ENCODE measurements at places on chromosomes 13 and 19. TPM values are rescaled to one million over a fixed set of nuclear protein-coding genes. Genes with fewer than 3 reads are reported as not detected.

Gene C19orf25
- polyA plus RNA-seq, result 17.1 TPM

Gene PEAK3
- polyA plus RNA-seq, result not detected

Gene SMIM44
- polyA plus RNA-seq, result not detected

Gene KLK1
- polyA plus RNA-seq, result not detected

Gene DMKN
- polyA plus RNA-seq, result 40.6 TPM

Gene ZNF66
- polyA plus RNA-seq, result not detected

Gene AMH
- 12.7 TPM for polyA plus RNA-seq

Gene CRB3
- polyA plus RNA-seq, result 4.5 TPM

Gene PLEKHA4
- polyA plus RNA-seq, result 0.46 TPM

Gene C5AR1
- polyA plus RNA-seq, result 1.6 TPM

Gene ZNF497
- polyA plus RNA-seq, result 1.6 TPM

Gene RASIP1
- 0.62 TPM for polyA plus RNA-seq

Gene EPSTI1
- polyA plus RNA-seq, result 0.07 TPM

Gene TTYH1
- 0.32 TPM for polyA plus RNA-seq

Gene ZNF419
- 8.0 TPM for polyA plus RNA-seq

Gene ZNF616
- 1.2 TPM for polyA plus RNA-seq

Gene PCDH17
- not detected for polyA plus RNA-seq

Gene CASP14
- not detected for polyA plus RNA-seq

Gene CGB5
- polyA plus RNA-seq, result 0.53 TPM

Gene ENOX1
- 0.28 TPM for polyA plus RNA-seq

Gene ZNF441
- polyA plus RNA-seq, result not detected

Gene KDELR1
- polyA plus RNA-seq, result 302 TPM

Gene SYT5
- 0.43 TPM for polyA plus RNA-seq

Gene ZSCAN18
- 2.3 TPM for polyA plus RNA-seq

Gene ERICH6B
- polyA plus RNA-seq, result not detected

Gene NEK3
- 9.3 TPM for polyA plus RNA-seq

Gene KLC3
- polyA plus RNA-seq, result 0.52 TPM

Gene LONP1
- 66.4 TPM for polyA plus RNA-seq

Gene KISS1R
- 0.38 TPM for polyA plus RNA-seq

Gene EGLN2
- polyA plus RNA-seq, result 81.4 TPM

Gene OR7C1
- polyA plus RNA-seq, result not detected

Gene EIF3K
- 937 TPM for polyA plus RNA-seq

Gene ZNF610
- 0.08 TPM for polyA plus RNA-seq

Gene CRTC1
- 4.0 TPM for polyA plus RNA-seq

Gene LHFPL6
- polyA plus RNA-seq, result 5.4 TPM

Gene ZNF665
- polyA plus RNA-seq, result not detected

Gene ZNF468
- polyA plus RNA-seq, result 0.73 TPM

Gene C13orf42
- not detected for polyA plus RNA-seq

Gene KIR2DL3
- polyA plus RNA-seq, result not detected

Gene ANKLE1
- polyA plus RNA-seq, result 1.2 TPM

Gene SELENOV
- not detected for polyA plus RNA-seq

Gene CACNA1A
- 0.27 TPM for polyA plus RNA-seq

Gene IGFL1
- 1.0 TPM for polyA plus RNA-seq

Gene STOML3
- not detected for polyA plus RNA-seq

Gene ZSCAN1
- not detected for polyA plus RNA-seq

Gene TEX29
- 0.13 TPM for polyA plus RNA-seq

Gene ELSPBP1
- polyA plus RNA-seq, result not detected

Gene CDK8
- 9.9 TPM for polyA plus RNA-seq

Gene ZNF600
- polyA plus RNA-seq, result 0.08 TPM

Gene CGB7
- polyA plus RNA-seq, result 0.79 TPM

Gene ZNF429
- not detected for polyA plus RNA-seq

Gene MEIOSIN
- polyA plus RNA-seq, result 0.04 TPM

Gene MIR17HG
- polyA plus RNA-seq, result 4.9 TPM

Gene ZNF416
- 2.8 TPM for polyA plus RNA-seq

Gene CFD
- 14.8 TPM for polyA plus RNA-seq

Gene UBL5
- polyA plus RNA-seq, result 474 TPM

Gene ZNF433
- polyA plus RNA-seq, result not detected

Gene ZNF222
- 4.7 TPM for polyA plus RNA-seq
